ENCODE measurements at places on chromosomes 4 and X.

DNA sequence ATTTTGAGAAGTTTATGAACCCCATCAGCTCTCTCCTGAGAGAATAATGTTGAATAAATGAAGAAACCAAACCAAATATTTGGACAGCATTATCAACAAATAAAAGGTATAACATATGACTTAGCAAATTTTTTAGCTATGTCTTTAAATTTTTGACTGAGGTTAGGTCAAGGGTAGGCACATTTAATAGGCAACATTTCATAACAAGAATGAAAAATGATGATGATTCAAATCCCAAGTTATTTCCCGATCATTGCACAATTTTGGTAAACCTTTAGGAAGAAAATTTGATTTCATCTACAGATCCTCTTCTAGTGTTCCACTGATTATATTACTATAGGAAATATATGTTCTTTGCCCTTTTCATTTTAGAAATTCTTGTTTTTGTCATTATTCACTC lies 123.7 kb upstream of the TLR3 start:
- no peak for DNase-seq

- no peak for DNase-seq
Observed at GRCh38 chr4:122889726-122890125, 32.7 kb downstream of the NUDT6 start.

DNA sequence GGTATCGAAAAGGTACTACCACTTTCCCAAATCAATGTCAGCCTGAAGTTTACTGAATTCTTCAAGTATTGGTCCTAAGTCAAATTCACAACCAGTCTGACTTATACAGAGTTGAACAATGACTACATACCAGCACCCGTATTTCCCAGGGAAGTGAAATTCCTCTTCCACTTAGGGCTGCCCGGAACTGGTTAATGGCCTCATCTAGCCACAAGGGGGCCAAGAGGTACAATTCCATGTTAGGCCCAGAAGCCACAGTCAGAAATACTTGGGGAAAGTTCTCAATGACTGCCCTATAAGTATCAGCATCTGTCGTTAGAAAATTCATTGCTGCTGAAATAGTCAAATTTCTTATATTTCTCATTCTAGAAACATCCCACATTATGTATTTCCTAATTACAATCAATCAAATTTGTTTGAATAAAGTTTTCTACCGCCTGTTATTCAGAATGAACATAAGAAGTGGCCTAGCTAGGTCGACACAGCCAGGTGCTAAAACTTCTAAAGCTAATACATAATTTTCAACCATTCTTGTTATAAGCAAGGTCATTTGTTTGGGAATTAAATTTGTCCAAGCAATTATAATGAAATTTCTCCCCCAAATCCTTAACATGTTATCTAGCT lies 5.6 kb upstream of the PCDH7 start:
- DNase-seq = no peak

- no peak for DNase-seq
Observed at GRCh38 chr4:129335818-129336217, 239.9 kb downstream of the C4orf33 start.

DNA sequence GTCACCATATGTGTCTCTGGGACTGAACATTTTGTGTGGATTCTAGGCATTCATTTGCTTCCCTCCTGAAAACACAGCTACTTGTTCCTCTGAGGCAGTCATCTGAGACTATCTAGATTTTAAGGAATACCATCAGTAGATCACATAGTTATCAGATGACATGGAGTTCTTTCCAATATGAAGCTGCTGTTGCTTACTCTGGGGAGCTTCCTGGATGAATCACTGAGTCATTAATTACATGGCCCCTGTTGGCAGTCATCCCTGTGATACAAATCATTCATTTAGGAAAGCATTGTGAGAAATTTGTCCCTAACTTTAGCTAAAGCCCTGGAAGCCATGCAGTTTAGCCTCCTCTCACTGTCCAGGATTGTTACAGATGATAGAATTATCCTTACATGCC lies 98.2 kb upstream of the ARSJ start:
- DNase-seq = no peak

- DNase-seq = no peak
Observed at GRCh38 chr4:89712141-89712540, 124.8 kb downstream of the SNCA start.

DNA sequence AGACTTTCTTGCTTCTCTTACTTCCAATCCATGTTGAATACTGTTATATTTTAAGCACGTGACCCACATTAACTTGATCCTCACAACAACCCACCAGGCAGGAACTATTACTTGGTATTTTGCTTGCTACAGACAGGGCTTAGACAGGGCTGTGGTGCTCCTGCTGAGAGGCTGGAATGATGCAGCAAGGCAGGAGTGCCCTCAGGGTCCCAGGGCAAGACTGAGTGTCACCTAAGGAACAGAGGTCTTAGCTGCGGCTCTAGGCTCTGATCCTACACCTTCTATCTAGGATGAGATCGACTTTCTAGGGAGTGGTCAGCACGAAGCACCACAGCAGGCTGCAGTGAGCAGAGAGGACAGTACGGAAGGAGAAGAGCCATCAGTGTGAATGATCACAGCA lies 20.0 kb downstream of the TAPT1 start:
- no peak for DNase-seq

DNA sequence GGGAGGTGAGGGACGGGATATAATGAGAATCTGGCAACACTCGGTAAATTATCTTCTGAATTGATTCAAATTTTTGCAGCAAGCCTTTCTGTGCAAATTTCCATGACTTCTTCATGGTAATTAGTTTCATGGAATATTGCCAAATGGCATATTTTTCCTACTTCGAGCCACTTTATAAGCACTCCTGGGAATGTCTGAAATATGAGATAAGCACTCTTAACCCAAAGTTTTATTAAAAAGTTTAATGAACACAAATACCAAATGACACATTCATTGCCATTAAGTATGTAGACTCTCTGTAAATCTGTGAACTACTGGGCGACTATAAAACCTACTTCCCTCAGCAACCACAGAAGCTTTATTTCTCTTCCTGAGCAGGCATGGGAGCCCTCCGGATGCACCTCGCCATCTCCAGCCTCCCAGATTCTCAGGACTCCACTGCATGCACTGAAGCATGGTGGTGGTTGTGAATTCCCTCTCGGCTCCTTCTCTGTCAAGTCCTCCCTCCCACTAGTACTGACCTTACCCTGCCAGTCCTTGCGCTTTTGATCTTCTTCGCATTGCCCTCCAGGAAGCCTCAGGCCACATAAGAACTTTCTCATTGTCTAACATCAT lies 154.4 kb upstream of the RPL34 start:
- DNase-seq = no peak

- DNase-seq = no peak
Observed at GRCh38 chrX:130301405-130301804, 32.7 kb upstream of the ZNF280C start.

GRCh38 chrX:70592091-70592490 lies 147.5 kb downstream of the DLG3 start:
- no peak for DNase-seq

DNA sequence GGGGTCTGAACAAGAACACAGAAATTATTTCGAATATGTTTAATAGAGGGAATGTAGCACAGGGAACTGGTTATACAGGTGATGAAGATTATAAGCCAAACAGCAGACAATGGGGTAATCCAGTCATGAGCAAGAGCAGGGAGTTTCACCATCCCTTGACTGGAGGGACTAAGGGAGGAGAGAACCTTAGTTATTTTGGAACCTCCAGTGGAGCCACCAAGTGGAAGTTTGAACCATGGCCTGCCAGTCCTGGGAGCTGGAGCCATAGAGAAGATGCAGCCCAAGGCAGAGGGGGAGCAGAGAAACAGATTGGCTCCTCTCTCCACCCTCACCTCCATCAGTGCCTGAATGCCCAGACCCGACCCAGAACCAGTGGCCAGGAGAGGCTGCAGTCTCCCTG lies 264.6 kb upstream of the RASGEF1B start:
- no peak for DNase-seq

DNA sequence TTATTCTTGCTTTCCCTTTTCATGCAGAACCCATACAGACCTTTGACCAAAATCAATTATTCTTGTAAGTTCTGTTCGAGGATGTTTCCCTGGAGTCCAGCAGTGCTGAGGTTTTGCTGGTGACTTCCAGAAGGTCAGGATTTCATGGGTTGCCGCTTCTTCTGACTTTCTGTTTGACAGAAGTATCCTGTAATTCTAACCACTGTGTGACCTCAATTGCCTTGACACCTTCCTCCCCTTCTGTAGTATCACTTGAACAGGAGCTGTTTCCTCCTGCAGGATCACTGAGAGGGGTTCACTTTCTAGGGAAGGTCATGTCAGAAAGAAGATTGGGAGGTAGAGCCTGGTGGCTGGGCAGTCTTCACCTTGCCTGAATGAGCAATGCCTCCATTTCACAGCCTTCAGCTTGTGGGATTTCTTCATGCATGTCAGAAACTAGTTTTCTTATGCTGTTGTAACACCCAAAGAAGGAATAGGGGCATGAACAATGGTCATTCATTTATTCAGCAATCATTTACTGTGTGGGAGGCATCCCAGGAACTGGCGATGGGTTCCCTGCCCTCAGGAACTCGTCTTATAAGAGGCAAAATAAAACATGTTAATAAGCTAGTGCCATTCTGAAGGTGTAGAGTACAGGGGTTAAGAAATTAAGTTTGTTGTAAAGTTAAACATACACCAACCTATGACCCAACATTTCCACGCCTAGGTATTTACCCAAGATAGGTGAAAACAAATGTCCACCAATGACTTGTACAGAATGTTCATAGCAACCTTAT lies 205.9 kb downstream of the SOWAHB start:
- no peak for DNase-seq

- no peak for DNase-seq
Observed at GRCh38 chr4:116724249-116724648, 361.1 kb downstream of the TRAM1L1 start.

- no peak for DNase-seq
Observed at GRCh38 chr4:156169011-156169410, 215.3 kb upstream of the CTSO start.

GRCh38 chr4:39043861-39044363 lies 11.7 kb upstream of the TMEM156 start:
- DNase-seq = no peak

DNA sequence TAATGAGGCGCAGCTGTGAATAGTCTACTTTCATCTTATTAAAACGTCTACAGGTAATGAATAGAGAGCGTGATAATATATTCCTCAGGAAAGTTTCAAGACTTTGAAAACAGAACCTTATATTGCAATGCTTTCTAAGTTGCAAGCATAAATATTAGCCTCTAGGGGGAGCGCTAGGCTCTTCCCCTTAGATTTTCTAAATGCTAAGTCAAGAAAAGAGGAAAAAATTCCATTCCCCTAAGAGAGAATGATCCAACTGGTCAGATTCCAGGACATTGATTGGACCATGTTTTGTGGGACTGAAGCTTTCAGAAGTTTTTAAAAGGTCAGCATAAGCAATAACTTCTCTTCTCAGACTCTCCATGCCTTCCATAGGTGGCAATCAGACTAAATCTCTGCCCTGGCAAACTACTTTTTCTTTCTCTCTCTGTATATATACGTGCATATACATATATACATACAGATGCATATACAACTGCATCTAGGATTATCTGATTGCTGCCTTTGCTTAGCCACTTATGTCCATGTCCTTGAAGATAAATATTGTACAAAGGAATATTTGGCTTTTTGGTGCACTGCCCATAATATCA lies 492.9 kb downstream of the INPP4B start:
- no peak for DNase-seq

DNA sequence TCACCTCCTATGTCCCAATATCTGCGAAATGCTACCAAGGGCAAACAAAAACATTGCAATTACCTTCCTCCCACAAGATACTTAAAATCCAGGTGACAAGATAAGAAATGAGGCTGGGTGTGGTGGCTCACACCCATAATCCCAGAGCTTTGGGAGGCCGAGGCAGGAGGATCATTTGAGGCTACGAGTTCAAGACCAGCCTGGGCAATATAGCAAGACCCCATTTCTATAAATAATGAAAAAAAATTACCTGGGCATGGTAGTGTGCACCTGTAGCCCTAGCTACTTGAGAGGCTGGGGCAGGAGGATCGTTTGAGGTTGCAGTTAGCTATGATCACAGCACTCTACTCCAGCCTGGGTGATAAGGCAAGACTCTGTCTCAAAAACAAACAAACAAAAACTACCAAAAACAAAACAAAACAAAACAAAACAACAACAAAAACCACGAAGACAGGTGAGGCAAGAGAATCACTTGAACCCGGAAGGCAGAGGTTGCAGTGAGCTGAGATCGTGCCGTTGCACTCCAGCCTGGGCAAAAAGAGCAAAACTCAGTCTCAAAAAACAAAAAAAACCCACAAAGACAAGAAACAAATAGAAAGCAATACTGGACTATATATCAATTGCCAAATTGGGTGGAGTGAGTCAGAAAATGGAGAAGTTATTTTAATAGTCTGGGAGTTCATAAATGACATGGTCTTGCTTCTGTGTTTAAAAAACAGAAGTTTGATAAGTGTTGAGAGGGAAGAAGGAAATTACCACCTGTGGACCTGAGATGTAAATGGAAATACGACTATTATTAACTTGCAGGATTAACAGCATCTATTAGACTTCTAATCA lies 176.5 kb downstream of the FBXW7 start:
- DNase-seq = no peak

- no peak for DNase-seq
Observed at GRCh38 chrX:75327607-75328006, 53.7 kb downstream of the UPRT start.

- no peak for DNase-seq
Observed at GRCh38 chrX:73214426-73215094, at the start of gene NAP1L2. NAP1L2 (minus strand) TSS chrX:73214851; CDS start chrX:73214492, 359 bp downstream.

DNA sequence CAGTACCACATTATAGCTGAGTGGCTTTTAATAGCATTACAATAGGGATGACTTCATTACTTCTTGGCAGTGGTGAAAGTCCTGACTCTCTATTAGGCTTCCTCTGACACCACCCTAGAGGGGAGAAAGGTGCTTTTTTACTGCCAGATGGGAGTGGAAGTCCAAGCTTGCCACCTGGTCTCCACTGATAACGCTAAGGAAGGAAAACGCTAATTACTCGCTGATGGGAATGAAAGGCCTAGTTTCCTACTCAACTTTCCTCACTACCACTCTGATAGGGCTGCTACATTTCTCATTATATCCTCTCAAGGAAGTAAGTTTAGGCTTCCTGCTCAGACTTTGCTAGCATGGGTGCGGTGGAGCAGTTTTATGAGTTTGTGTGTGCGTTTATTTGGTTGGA lies 62.3 kb upstream of the PAGE3 start:
- DNase-seq = no peak

DNA sequence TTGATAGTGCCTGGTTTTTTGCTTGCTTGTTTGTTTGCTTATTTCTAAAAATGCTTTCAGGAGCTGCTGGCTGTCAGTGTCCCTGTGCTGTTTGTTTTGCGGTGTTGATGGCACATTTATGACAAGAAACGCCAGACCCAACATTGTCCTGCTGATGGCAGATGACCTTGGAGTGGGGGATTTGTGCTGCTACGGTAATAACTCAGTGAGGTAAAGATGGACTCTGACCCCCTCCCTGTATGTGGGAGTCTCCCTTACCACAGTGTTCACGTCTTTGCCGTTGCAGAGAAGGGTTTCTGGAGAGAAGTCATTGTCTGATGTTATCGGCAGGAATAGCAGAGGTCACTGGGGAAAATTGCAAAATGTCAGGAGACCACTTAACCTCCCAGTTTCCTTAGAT lies at the start of gene ARSH:
TSS of gene ARSH (plus strand) at position 52 of the 400 bp plus-strand sequence. CDS start at position 119, 67 bp downstream.
- no peak for DNase-seq

GRCh38 chr4:82360298-82361177 lies 13.3 kb downstream of the HNRNPD start:
- DNase-seq = no peak

- DNase-seq = no peak
Observed at GRCh38 chr4:174307694-174308093, 24.0 kb downstream of the CEP44 start.
